SHP77 treated with DMSO at 0.1 percent for 48 hours (cell line): ENCODE measurements at places on chromosomes 6 and 20.

GRCh38 chr20:17507032-17507431, 24.1 kb downstream of the BFSP1 start:
- no peak for DNase-seq

DNA sequence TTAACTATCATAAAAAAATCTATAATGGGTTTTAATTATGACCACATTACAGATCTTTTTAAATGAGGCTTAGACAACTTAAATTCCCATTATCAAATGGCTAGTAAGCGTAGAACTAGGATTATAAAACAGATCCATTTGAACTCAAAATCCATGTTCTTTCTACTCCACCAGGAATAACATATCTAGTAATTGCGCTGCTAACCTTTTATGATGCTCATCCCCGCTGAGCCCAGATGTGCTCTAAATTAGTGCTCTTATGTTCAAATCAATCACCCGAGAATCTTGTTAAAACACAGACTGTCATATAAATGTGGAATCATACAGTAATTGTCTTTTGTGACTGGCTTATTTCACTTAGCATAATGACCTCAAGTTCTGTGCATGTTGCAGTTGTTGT, 903.1 kb downstream of the PHF3 start:
- no peak for DNase-seq

DNA sequence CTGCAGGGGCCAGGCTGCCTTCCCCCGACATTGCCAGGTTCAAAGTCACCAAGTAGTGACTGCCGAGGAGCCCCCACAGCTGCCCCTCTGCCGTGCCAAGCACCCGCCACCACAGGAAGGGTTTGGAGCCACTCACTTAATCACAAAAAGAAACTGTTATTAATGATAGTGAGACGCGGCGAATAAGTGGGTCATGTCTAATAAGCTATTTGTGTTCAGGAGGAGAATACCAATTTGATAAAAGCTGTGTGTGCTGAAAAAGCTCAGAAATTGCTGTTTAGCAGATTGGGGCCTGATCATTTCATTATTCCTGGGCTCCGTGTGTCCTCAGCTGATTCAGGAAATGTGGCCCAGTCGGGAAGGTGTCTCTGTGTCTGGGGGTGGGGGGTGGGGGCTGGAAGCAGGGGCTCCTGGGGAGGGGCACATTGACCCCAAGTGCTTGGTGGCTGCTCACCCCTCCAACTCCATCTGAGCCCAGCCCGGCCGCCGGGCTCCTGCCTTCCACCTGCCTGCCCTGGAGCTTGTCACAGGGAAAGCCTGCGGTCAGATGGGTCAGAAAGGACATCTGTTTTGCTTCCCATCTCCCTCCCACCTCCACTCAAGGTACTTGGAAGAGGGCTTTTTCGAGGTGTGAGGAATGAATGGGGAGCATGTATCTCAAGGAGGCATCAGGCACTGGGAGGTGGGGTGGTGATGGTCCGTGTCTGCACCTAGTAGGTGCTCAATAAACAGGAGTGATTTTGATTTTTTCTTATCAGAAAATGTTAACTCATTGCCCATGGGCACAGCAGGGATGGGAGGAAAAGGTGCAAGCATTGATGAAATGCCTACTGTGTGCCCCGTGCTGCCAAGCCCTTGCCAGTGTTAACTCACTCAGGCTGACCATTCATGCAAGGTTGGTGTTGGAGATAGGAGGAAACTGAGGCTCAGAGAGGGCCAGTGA, 3.0 kb downstream of the VSTM2L start:
- DNase-seq: no peak

- no peak for DNase-seq
These were observed 429.2 kb upstream of the IRAK1BP1 start for GRCh38 chr6:78438135-78438534.

GRCh38 chr6:162074641-162075275, 652.8 kb downstream of the PRKN start:
- no peak for DNase-seq

DNA sequence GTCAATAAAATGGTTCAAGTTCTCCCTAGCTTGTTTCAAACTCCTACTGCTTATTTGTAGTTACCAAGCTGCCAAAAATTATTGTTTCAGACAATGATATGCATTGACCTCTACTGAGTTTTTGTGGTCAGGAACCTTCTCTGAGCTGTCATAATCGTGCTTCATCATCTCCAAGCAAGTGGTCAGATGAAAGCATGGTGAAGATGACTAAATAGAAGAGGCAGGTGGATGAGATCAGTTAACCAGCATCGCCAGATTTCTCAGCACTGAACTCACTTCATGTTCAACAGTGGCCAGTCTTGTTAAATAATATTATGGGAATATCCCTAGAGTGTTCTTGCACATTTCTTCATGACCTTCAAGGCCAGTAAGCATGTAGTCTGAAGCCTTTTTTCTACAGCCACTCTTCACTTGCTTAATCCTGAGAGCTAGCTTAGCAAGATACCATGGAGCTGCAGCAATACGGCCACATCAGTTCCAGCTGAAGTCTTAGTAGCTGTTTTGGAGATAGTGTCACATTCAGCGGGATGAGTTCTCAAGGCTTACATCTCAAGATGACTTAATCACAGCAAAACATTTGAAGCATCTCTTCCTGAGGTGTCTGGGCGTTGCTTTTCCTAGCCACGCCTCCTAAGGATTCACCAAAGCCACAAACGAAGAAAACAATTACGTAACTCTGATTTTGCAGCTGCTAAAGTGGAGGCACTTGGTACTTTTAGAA, 101.6 kb upstream of the TMEM30A start:
- DNase-seq: no peak
